ENCODE measurements at places on chromosomes 16 and 17.

GRCh38 chr17:80899402-80900268 lies 92.0 kb upstream of the CHMP6 start:
- DNase-seq: peak; percentile 88

DNA sequence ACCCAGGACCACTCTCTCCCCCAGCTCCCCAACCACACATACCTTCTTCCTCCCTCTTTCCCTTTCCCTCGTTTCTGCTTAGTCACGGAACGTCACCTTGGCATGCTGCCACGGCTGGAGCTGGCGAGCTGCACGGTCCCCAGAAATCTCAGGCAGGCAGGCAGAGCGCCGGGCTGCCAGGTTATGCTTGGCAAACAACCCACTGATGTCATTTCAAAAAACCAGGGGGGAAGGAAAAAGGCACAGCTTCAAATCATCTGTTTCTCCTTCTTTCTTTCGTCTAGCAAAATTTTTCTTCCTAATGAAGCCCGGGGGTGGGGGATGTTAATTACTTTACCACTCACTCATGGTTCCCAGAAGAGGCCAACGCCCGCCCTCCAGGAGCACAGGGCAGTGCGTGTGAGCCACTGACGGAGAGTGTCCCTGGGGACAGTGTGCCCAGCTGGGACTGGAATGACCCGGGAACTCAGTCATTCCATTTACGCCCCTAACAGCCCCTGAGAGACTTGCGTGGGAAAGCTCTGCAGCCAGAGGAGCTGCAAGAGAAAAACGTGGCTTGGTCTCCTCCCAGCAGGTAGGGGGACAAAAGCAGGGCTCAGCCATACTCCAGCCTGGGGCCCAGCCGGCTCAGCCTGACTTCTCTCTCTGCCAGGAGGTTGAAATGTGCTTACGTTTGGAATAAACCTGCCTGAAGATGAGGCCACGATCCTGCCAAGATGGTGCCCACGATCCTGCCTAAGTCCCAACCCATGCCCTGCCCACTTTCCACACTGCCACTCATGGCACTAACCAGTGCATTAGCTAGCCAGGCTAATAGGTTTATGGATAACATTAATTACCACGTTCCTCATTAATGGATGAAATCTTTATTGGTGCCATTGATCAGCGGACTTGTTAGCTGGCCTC lies 198.9 kb downstream of the ZFHX3 start:
- no peak for DNase-seq

- no peak for DNase-seq
Measured at GRCh38 chr16:31130899-31131298, 4.6 kb downstream of the PRSS8 start.

GRCh38 chr16:85330694-85331188 lies 218.5 kb upstream of the CIBAR2 start:
- peak; percentile 69 for DNase-seq

GRCh38 chr16:797120-797420 lies 3.5 kb downstream of the GNG13 start:
- DNase-seq: no peak

DNA sequence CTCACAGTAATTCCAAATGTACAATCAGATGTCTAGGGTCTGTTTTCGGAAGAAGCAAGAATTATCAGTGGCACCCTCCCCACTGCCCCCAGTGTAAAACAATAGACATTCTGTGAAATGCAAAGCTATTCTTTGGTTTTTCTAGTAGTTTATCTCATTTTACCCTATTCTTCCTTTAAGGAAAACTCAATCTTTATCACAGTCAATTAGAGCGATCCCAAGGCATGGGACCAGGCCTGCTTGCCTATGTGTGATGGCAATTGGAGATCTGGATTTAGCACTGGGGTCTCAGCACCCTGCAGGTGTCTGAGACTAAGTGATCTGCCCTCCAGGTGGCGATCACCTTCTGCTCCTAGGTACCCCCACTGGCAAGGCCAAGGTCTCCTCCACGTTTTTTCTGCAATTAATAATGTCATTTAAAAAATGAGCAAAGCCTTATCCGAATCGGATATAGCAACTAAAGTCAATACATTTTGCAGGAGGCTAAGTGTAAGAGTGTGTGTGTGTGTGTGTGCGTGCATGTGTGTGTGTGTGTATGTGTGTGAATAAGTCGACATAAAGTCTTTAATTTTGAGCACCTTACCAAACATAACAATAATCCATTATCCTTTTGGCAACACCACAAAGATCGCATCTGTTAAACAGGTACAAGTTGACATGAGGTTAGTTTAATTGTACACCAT lies 59.7 kb downstream of the HLF start:
- DNase-seq: no peak

DNA sequence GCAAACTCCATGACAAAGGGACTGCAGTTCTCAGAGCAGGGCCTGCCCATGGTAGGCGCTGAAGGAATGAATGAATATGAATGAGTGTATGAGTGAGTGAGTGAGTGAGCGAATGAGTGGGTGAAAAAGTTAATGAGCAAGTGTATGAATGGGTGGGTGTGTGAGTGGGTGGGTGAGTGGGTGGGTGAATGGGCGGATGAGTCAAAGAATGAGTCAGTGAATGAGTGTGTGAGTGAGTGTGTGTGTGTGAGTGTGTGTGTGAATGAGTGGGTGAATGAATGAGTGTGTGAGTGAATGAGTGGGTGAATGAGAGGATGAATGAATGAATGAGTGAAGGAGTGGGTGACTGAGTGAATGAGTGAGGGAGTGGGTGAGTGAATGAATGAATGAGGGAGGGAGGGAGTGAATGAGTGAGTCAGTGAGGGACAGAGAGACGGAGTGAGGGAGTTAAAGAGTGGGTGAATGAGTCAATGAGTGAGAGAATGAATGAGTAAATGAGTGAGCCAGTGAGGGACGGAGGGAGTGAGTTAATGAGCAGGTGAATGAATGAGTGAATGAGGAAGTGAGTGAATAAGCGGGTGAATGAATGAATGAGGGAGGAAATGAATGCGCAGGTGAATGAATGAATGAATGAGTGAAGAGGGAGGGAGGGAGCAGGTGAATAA lies 11.1 kb upstream of the CHMP6 start:
- DNase-seq: no peak

- no peak for DNase-seq
Measured at GRCh38 chr17:44642834-44643233, 13.4 kb upstream of the MEIOC start.

GRCh38 chr17:64219571-64219970 lies 43.5 kb downstream of the TEX2 start:
- no peak for DNase-seq

DNA sequence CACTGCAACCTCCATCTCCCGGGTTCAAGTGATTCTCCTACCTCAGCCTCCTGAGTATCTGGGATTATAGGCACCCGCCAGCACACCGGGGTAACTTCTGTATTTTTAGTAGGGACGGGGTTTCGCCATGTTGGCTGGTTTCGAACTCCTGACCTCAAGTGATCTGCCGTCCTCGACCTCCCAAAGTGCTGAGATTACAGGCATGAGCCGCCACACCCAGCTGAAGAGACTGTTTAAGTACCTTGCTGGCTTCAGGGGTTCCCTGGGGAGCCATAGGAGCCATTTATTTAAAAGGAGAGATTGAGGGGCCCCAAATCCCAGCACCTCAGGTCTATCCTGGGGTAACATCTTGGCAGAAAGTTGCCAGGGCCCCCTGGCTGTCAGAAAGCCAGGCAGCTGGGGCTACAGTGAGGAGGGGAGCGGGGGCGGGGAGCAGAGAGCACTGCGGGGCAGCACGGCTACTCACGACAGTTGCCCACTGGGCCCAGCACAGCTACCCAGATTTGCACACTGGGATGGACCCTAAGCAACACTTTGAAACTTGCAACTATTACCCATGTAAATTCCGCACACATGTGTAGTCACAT lies 1.6 kb downstream of the SNAI3 start:
- no peak for DNase-seq

GRCh38 chr16:85392756-85393673 lies 220.1 kb upstream of the GSE1 start:
- DNase-seq: peak; percentile 11

DNA sequence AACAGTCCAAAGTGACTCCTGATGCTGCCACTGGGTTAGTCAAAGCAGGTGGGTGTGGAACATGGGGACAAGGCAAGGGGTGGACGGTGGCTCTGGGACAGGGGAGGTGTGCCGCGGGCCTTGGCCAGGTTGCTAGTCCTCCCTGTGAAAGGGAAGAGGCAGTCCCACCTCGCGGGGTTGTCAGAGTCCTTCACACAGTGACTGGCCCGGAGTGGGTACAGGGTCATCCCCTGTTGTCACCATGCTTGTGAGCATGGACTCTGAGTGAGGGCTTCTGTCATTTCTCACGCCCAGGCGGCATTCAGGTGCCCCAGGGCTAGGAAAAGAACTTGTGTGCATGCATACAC lies 3.1 kb upstream of the ZNF469 start:
- DNase-seq: no peak

GRCh38 chr17:182050-182751 lies 751 bp upstream of the DOC2B start:
- DNase-seq: no peak

DNA sequence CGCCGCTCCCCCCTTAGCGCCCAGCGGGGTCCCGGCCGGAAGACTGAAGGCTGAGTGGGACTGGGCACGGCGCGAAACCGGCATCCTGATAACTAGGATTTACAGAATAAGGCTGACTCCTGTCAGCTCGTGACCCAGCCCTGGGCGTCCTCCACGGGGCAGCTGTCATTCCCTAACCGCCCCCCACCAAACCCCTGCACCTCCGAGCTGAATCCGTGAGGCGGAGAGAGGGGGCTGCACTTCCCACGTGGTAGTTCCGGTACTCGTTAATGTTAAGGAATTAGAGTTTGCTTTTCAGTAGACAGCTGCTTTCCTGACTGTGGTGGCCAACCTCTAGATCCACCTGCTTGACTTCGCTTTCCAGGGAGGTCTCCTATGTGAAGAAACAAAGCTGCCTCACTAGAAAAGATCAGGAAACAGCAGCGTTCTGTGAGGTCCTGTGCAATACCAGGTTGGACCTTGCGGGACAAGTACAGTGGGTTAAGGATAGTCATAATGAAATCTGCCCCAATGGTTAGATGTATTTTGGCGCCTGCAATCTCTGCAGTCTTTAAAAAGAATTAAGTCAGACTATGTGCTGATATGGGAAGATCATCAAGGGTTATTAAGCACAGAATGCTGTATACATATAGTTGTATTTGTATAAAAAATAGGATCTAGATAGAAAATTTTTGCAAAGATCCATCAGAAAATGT lies 1.1 kb upstream of the WBP2 start:
- no peak for DNase-seq

- no peak for DNase-seq
Measured at GRCh38 chr16:88939245-88939971, 37.6 kb downstream of the CBFA2T3 start.

DNA sequence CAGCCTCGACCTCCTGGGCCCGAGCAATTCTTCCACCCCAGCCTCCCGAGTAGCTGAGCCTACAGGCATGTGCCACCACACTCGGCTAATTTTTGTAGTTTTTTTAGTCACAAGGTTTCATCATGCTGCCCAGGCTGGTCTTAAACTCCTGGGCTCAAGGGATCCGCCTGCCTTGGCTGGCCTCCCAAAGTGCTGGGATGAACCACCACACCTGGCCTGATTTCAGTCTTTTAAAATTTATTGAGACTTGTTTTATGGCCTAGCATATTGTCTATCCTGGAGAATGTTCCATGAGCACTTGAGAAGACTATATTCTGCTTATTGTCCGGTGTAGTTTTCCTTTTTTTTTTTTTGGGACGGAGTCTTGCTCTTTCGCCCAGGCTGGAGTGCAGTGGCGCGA lies 18.5 kb downstream of the DNAI2 start:
- DNase-seq: no peak

DNA sequence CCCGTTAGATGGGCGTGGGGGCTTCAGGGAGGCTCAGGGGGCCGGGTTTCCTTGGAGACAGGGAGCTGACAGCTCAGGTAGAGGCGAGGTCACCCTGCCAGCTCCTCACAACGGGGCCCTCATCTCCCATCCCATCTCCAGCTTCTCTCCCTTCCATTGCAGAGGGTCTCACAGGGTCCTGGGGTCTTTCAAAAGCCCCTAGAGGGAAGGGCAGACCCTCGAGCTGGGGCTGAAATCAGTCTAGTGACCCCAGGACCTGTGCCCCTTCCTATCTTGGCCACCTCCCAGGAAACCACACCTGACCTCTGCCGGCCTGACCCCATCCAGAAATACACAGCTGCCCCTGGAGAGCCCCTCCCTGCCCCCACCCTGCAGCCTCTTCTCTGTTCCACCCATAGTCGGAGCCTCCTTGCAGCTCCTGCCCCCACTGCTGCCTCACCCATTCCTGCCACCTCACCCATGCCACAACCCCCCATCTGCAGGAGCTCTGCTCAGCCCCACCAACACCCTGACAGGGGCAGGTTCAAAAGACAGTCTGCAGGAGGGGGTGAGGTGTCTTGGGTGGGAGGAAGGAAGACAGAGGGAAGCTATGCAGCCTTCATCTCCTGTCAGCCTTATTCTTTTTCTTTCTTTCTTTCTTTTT lies 23.4 kb downstream of the PIK3R5 start:
- no peak for DNase-seq

- no peak for DNase-seq
Measured at GRCh38 chr16:76441876-76442275, 164.7 kb downstream of the CNTNAP4 start.

GRCh38 chr17:5536866-5537650 lies 47.3 kb downstream of the NLRP1 start:
- no peak for DNase-seq

- DNase-seq: no peak
Measured at GRCh38 chr16:55392701-55393100, 68.7 kb downstream of the IRX6 start.

- DNase-seq: no peak
Measured at GRCh38 chr17:17403065-17403464, 73.7 kb upstream of the MED9 start.

DNA sequence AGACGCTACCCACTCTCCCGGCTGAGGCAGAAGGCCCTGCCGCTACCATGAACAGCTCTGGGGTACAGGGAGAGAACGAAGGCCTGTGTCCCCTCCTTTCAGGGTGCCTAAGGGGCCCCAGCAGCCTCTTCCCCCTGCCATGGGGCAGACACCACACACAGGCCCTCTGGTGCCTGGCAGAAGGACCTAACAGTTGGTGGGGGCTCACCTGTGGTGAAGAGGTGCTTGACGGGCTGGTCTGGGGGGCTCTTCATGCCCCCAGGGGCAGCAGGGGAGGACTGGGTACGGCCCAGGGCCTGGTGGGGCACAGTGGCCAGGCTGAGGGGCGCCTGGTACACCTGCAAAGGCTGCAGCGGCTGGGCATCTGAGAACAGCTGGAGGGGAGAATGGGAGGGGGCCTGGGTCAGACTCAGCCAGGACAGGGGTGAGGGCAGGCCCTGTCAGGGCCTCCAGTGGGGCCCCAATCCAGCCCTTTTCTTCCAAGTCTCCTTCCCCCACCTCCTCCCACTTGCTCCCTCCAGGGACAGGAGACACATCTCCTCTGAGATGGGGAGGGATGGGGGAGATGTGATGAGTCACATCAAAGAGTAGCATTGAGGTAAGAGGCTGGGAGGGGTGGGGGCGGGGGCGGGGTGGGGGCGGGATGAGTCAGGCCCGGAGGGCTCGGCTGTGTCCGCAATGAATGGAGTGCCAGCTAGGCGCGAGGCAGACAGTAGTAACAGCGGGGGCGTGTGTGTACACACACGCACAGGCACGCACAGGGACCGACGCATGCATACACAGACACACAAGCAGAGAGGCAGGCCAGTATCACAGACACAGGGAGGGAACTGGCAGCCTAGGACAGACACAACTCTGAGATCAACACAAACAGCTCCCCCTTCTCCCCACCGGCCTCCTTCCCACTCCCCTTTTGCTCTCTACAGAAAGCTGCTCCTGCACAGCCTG lies 16.1 kb downstream of the G6PC3 start:
- no peak for DNase-seq
